Hematopoietic multipotent progenitor cell treated with erythropoietin and hydrocortisone succinate and interleukin-3 and kit ligand, for 17 days (in vitro differentiated cells): ENCODE measurements at places on chromosomes 3 and 15.
A peak's percentile ranks its signal among the peaks of the same experiment; 100 is the strongest.

GRCh38 chr3:4988983-4989834, 10.0 kb downstream of the BHLHE40 start:
- DNase-seq = peak; percentile 81

- DNase-seq = no peak
These were observed 11.6 kb downstream of the LPP start for GRCh38 chr3:188165596-188165995.

- DNase-seq = peak; percentile 34
These were observed 45.7 kb upstream of the DUT start for GRCh38 chr15:48285329-48286214.

DNA sequence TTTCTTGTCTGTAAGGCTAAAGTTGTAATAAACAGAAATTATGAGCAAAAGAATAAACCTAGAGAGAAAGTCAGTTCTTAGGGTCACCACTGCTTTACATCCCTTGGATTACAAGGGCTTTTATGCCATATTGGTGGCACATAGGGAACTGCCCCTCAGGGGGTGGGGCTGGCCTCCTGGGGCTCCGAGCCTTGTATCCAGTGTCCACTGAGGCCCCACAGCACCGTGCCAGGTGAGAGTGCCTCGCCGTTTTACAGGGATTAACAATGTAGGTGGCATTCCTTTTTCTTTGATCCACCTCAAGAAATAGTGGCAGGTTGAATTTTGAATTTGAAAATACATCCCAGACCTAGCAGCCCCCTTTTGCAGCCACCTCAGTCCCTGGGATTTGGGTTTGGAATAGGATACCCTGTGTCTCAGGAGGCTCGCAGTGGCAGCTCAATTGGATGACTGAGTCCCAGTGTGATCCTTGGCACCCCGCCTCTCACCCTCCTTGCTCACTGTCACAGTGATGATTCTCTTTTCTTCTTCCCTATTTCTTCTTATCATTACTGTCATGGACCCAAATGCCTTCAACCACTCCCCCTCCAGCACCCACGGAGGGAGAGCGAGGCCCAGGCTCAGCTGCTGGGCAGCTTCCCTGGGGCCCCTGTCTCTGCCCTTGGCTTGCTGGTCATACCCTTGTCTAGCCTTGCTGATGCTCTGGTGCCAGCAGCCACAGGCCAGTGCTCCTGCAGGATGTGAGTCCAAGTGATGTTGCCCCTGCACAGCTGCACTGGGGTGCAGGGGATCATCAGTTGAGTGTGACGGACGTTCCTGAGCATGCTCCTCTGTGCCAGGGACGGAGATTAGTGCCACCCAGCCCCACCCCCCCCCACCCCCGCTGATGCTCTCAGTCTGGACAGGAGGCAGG, 137.9 kb downstream of the DNAJB8 start:
- DNase-seq = no peak

DNA sequence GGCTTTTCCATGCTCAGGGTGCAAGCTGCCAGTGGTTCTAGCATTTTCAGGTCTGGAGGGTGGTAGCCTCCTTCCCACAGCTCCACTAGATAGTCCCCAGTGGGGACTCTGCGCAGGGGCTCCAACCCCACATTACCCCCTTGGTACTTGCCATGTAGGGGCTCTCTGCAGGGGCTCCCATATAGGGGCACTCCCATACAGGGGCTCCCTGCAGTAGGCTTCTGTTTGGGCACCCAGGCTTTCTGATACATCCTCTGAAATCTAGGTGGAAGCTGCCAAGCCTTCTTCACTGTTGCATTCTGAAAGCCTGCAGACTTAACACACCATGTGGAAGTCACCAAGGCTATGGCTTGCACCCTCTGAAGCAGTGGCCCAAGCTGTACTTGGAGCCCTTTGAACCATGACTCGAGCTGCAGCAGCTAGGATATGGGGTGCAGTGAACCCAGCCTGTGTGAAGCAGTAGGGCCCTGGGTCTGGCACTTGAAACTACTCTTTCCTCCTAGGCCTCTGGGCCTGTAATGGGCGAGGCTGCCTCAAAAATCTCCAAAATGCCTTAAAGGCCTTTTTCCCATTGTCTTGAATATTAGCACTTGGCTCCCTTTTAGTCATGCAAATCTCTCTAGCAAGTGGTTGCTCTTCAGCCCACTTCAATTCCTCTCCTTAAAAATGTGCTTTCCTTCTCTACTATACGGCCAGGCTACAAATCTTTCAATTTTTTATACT, 96.4 kb downstream of the TPRA1 start:
- DNase-seq = no peak

DNA sequence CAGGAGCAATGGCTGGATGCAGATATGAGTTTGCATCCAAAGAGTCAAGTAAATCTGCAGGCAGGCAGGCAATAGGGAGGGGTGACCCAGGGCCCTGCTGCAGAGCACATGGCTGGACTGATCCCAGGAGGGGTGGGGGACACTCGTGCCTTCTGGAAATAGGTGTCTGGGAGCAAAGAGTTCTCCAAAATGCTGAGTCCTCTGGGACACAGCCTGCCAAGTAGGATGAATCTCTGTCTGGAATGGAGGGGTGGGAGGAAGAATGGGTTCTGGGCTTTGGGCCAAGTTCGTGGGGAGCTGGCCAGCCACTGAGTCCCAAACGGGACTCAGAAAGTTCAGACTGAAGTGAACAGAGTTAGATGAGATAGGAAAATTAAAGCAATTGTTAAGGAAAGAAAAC, 214.5 kb downstream of the MTHFS start:
- DNase-seq = no peak

- no peak for DNase-seq
These were observed 257.4 kb downstream of the SQOR start for GRCh38 chr15:45892182-45892581.

GRCh38 chr3:79729096-79729495, 38.7 kb downstream of the ROBO1 start:
- DNase-seq = no peak

DNA sequence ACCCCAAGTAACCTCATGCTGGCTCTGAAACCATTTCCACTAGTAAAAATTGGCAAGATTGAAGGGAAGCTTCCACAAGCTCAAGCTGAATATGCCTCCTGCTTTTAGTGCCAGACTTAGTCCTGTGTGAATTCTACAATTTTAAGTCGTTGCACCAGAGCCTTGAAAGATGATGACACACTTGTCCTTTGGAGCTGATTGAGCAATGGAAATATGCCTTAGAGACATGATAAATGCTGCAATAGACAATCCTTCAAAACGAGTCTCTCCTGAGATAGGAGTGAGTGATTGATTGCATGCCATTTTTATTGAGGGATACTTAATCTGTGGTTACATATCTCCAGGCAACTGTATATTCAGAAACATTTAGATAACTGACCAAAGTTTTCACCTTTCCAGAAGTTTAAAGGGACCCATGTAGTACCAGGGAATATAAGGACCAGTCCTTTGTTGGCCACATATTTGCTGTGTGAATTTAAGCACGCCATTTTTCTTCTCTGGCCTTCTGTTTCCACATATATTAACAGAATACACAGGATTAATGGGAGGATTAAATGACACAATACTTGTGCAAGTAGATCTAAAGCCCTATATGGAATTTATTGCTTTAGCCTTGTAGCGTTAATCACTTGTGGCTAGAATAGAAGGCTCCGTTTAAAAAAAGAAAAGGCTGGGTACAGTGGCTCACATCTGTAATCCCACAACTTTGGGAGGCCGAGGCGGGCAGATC, 65.1 kb downstream of the PPARG start:
- DNase-seq = no peak

GRCh38 chr3:184561913-184562877, 610 bp downstream of the EPHB3 start:
- no peak for DNase-seq

DNA sequence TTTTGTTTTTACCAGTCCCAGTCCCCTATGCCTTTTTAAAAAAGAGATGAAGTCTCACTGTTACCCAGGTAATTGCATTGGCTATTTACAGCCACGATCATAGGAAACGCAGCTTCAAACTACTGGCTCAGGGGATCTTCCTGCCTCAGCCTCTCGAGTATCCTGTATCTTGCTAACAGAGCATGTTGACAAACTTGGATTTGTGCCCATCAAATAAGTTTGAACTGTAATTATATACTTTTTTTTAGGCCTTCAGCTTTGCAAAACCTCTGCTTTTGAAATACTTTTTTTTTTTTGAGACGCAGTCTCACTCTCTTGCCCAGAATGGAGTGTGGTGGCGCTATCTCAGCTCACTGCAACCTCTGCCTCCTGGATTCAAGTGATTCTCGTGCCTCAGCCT, 3.0 kb upstream of the EDEM1 start:
- DNase-seq = no peak

GRCh38 chr3:140265302-140265701, 330.3 kb downstream of the CLSTN2 start:
- DNase-seq = no peak

DNA sequence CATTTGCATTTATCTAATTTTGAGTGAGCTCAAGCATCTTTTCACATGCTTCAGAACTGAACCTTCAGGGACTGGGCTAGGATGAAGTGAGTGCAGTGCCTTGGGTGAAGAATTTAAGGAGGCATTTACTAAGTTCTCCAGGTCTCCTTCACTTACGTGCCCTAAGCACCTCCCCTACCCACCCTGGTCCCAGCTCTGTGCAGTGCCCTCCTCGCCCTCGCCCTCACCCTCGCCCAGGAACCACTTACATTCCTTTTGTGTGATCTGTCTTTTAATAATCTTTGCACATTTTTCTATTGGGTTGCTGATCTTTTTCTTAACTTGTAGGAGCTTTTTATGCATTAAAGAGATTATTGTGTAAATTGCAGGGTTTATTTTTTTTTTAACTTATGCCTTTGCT, 322.6 kb downstream of the THSD4 start:
- no peak for DNase-seq
